ENCODE measurements at places on chromosomes 5 and 9.

- no peak for DNase-seq
Observed at GRCh38 chr5:84403773-84404172, 19.1 kb upstream of the EDIL3 start.

DNA sequence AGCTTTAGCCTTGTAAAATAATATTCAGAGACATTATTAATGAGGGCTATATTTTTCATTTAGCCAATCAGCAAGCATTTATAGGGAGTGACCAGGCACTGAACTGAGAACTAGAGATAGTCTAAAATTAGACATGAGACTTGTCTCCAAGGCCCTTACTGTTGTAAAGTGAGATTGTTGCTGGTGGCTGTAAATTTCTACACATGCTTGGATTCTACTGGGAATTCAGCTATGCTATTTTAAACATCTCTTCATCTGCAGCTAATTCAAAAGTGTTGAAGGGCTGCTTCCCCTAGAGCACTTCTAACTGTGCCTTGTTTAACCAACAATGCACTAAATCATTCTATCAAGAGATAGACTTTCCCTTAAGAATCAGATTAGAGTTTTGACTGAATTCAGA lies 67.4 kb downstream of the CHSY3 start:
- no peak for DNase-seq

GRCh38 chr5:83401122-83401731 lies 70.3 kb upstream of the VCAN start:
- peak; percentile 8 for DNase-seq

DNA sequence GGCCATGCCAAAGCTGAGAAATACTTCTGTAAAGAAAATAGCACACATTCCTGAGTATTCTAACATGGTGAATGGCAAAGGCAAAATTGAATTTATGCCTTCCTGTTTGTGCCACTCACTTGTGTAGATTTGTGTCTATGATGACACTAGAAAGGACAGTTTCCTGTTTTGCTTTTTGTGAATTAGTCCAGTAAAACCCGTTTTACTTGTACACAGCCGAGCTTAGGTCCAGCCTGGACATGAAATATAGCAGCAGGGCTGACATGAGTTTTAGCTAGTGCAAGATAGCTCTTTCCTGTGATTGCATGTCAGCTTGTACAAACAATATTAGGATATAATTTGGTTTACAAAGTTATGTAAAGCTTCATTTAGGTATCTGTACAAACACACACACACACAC lies 1891.7 kb upstream of the WWC1 start:
- DNase-seq: no peak

- DNase-seq: no peak
Observed at GRCh38 chr9:127210851-127211730, 53.5 kb upstream of the GARNL3 start.

DNA sequence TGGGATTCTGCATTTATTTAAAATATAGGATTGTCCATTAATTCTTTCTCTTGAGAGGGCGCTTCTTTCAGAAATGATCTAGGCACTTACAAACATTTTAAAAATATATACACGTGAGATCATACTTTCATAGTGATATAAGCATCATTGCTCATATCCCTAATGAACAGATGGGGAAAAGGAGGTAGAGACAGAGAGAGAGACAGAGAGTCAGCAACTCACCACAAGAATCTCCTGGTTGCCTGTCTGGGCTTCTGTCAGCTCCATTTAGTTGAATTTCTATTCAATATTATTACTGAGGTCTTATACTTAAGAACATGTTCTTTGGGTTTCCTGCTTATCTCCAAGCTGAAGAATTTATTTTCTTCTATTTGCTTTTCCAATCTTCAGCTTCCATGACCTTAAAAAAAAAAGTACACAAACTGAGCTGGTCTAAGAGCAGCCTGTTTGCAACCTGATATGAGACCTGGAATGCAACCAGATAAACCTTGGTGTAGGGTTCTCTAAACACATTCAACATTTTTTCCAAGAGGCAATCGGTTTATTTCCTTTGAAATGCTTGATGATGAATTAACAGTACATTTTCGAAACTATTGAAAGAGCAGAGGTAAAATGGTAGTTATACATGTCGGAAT lies 51.6 kb upstream of the LIFR start:
- no peak for DNase-seq

- DNase-seq: no peak
Observed at GRCh38 chr9:137412431-137412830, 10.5 kb downstream of the EXD3 start.

DNA sequence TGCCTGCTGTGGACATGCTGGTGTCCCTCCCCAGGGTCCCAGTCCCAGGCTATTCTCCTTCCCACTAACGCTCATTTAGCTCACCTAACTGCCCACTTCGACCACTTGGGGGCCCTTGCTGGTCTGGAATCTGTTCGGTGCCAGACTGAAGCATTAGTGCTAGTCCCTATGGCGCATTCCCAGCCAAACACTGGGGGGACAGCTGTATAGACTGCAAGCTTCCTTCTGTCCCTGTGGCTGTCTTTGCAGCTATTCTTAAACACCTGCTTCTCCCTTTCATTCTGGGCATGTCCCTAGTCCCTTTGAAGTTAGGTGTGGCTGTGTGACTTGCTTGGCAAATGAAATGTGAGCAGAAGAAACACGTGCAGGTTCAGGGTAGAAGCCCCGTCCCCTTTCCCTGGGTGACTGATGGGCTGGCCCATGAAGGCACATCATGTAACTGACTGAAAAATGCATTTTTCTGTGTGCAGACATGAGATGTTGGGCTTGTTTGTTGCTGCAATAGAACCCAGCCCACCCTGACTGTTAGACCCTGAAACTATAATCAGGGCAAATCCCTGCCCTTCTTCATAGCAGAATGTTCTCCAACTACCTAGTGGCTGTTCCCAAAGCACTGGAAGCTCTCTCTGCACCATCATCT lies 134.4 kb downstream of the BARX1 start:
- no peak for DNase-seq

- no peak for DNase-seq
Observed at GRCh38 chr9:113796646-113797426, 79.3 kb upstream of the ZNF618 start.

GRCh38 chr5:56612759-56613158 lies 202.6 kb upstream of the MAP3K1 start:
- DNase-seq: no peak

DNA sequence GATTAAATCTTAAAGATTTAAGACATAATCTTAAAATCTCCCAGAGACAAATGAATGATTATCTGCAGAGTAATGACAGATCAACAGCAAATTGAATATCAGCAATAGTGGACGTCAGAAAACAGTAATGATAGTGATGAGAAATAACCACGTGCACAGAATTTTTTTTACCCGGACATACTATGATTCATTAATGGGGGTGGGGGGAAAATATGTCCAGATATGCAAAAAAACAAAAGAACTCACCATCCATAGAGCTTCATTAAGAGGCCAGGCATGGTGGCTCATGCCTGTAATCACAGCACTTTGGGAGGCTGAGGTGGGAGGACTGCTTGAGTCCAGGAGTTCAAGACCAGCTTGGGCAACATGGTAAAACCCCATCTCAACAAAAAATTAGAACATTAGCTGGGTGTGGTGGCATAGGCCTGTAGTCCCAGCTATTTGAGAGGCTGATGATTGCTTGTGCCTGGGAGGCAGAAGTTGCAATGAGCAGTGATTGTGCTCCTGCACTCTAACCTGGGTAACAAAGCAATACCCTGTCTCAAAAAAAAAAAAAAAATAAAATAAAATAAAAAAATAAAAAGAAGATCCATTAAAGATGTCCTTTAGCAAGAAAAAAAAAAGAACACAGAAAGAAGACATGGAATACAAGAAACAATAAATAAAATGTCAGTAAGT lies 30.9 kb upstream of the SHOC1 start:
- DNase-seq: no peak

- no peak for DNase-seq
Observed at GRCh38 chr5:8840237-8840636, 705.6 kb downstream of the SEMA5A start.

GRCh38 chr9:115923903-115924668 lies 229.5 kb upstream of the PAPPA start:
- peak; percentile 1 for DNase-seq

GRCh38 chr5:90866333-90866732 lies 307.7 kb downstream of the ADGRV1 start:
- peak; percentile 48 for DNase-seq

DNA sequence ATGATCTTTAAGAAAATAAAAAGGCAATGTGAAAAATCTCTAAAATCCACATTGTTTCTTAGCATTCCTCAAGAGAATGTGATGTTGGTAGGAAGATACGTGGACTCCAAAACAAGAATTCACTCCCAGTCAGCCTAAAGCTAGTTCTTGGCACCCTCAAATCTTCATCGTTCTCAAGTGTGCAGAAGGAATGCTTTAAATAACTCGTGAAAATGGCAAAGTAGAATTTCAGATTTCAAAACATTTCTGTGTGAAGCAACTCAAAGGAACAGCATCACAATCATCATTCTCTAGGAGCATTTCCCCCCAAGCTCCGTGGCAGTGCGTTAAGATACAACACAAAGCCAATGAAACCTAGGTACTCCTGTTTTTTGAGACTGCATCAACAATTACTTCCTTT lies 185.1 kb upstream of the DMAC1 start:
- DNase-seq: no peak

- no peak for DNase-seq
Observed at GRCh38 chr5:179749857-179750508, 17.4 kb downstream of the MAML1 start.

GRCh38 chr9:86406366-86406765 lies 52.2 kb upstream of the TUT7 start:
- DNase-seq: no peak

GRCh38 chr5:175823731-175824525 lies 47.5 kb upstream of the CPLX2 start:
- DNase-seq: no peak

GRCh38 chr5:171162596-171162995 lies 146.5 kb upstream of the TLX3 start:
- no peak for DNase-seq

DNA sequence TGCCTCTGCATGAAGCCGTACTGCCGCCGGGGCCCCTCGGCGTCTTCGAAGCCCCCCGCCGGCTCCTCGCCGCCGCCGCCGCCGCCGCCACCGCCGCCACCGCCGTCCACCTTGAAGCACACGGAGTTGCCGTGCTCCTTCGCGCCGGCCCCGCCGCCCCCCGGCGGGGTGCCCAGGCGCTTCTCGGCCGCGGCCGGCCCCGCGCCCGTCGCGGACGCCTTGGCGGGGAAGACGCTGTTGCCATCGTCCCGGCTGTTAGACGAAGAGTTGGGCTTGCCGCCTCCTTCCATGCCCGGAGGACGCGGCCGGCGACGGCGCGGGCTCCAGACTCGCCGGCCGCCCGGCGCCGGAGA lies 400 bp downstream of the HCN1 start:
- no peak for DNase-seq

GRCh38 chr5:133924221-133924920 lies 44.1 kb downstream of the C5orf15 start:
- DNase-seq: no peak

DNA sequence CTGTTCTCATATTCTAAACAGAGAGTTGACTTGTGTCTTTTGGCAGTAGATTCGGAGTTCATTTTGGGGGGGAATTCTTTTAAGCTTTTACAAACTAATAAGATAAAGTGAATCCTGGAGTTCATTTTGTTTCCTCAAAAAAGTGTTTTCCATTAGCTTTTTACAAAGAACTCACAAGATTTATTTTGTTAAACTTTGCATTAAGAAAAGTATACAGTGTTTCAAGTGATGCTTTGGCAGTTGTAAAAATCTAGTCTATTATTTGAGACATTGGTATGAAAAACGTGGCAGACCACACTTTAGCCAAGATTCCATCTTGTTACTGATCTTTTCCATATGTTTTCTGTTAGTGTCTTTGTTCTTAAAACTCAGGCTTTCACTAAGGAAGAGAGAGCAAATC lies 1.2 kb upstream of the OMD start:
- DNase-seq: no peak

GRCh38 chr5:148090773-148091250 lies 27.0 kb downstream of the SPINK5 start:
- DNase-seq: no peak

GRCh38 chr9:99778308-99778707 lies 43.4 kb upstream of the NR4A3 start:
- DNase-seq: no peak

GRCh38 chr5:170181902-170182301 lies 50.9 kb upstream of the C5orf58 start:
- no peak for DNase-seq

- peak; percentile 7 for DNase-seq
Observed at GRCh38 chr9:134644725-134645606, 3.4 kb downstream of the COL5A1 start.

- no peak for DNase-seq
Observed at GRCh38 chr9:134404376-134405358, 78.4 kb downstream of the RXRA start.

GRCh38 chr5:117414926-117415325 lies 840.3 kb upstream of the SEMA6A start:
- DNase-seq: no peak

DNA sequence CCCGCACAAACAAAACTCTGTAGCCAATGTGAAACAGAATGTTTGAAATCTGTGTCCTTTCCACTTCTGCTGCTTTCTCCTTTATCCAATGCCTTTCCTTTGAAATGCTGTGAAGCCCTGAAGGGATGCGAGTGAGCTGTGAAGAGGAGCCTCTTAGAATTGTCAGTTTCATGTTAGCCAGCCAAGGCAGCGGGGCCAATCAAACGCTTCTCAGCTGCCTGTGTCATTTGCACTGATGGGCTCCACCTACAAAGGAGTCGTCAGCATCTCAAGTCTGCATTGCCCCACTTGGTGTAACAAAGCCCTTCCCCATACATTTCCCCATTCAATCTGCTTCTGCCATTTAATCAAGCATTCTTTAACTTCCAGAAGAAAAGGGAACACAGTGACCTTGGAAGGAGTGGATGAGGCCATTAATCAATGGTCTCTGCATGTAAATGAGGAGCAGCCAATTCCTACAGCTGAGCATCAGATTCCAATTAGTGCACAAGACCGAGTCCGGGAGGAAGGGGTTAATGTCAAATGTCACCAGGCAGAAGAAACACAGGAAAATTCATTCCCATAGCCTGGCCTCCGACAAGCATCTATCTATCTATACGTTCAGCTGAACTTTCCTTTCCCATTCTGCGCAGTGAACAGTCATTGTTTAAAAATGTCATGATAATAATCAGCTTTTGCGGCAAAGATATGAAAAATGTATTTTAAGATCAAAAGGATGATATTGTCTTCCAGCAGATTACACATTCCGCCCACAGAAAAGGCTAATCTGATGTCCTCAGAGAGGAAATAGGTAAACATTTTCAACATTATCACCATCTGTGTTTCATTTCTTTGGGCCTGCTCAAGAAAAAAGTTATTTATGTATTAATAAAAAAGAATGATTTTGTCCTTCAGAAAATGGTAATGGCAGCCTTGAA lies 154.6 kb downstream of the FSTL4 start:
- DNase-seq: no peak
